ENCODE measurements at places on chromosomes 6 and 20.
A peak's percentile ranks its signal among the peaks of the same experiment; 100 is the strongest.

DNA sequence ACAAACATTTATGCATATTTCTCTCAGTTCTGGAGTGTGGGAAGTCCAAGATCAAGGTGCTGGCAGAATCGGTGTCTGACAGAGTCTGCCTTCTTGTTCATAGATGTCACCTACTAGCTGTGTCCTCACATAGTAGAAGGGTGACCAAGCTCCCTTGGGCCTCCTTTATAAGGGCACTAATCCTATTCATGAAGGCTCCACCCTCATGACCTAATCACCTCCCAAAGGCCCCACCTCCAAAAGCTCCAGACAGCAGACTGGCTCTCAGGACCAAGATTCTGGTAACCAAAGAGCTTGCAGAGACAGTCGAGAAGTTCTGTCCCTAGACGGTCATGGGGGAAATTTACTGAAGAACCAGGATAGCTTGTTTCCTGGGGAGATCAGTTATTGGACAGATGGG, 139.1 kb downstream of the COL9A1 start:
- DNase-seq, result no peak

GRCh38 chr6:35048631-35049083, 92.5 kb downstream of the TCP11 start:
- peak; percentile 19 for DNase-seq

DNA sequence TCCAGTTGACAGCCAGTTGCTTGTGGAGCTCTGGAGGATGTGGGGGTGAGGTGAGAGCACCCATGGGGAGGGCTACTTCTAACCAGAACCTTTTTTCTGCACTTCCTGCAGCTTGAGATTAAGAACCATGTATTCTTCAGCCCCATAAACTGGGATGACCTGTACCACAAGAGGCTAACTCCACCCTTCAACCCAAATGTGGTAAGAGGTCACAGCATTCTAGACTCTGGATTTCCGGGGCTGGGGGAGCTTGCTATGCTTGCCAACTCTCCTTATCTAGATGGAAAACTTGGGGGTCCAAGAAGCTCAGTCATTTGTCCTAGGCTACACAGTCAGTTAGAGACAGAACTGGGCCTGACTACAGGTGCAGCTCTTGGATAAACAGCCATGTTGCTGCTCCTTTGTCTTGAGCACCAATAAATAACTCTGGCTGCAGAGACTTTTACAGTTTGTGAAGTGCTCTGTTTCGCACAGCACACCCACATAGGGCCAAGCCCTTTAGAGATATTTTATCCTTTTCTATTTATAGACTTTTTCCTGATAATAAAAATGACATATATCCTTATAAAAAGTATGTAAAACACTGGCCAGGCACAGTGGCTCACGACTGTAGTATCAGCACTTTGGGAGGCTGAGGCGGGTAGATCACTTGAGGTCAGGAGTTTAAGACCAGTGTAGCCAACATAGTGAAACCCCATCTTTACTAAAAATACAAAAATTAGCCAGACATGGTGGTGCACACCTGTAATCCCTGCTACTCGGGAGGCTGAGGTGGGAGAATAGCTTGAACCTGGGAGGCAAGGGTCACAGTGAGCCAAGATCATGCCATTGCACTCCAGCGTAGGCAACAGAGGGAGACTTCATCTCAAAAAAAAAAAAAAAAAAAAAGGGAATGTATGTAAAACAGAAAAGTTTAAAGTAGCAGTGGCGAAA, 10.6 kb upstream of the IFT52 start:
- no peak for DNase-seq

DNA sequence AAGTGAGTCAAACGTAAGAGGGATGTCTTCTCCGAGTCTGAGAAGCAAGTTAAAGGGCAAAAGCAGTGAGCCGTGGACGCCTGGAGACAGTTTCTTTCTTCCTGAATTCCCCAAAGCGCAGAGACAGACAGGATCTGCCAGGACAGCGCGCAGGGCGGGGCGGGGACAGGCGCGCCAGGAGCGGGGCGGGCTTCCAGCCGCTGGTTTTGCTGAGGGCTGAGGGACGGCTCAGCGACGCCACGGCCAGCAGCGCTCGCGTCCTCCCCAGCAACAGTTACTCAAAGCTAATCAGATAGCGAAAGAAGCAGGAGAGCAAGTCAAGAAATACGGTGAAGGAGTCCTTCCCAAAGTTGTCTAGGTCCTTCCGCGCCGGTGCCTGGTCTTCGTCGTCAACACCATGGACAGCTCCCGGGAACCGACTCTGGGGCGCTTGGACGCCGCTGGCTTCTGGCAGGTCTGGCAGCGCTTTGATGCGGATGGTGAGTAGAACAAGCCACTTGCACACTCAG, at the start of gene SCGN:
TSS of gene SCGN (plus strand) at position 209 of the 509 bp plus-strand sequence. CDS start at position 398, 189 bp downstream.
- DNase-seq, result peak; percentile 63

DNA sequence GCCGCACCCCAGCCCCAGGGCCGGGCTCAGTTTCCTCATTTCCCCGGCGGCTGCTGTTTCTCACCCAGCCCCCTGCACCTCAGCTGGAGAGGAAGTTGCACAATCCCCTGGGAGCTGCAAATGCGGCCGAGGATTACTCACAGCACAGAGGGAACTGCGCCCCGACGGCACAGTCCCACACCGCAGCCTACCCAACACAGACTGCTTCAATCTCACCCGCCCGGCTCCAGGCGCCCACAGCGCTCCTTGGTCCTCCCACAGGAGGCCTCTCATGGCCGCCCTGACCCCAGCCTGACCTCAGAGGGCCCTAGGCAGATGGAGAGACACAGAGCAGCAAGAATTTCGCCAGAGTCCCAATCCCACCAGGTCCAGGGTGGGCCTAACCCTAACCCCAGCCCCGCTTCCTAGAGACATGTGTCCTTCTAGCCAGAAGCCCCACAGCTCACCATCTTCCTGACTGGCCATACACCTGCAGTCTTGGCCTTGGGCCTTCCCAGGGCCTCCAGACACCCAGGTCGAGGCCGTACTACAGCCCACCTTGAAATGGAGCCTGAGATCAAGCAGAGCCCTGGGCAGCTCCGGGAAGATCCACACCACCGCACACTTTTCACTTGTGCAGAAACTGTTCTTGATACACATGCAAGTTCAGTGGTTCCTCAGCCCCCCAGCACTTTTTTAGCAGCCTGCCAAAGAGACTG, 11.7 kb downstream of the TFEB start:
- DNase-seq, result no peak

GRCh38 chr20:17225851-17226409, 910 bp upstream of the PCSK2 start:
- no peak for DNase-seq

DNA sequence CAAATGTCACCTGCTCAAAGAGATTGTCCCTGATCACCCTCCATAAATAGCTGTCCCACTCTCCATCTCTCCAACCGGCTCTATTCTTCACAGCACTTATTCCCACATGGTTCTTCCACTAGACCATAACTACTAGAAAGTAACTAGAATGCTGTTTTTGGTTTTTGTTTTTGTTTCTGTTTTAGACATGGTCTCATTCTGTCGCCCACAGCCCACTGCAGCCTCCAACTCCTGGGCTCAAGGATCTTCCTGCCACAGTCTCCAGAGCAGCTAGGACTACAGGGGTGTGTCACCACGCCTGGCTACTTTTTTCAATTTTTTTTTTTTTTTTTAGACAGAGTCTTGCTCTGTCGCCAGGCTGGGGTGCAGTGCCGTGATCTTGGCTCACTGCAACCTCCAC, 12.2 kb downstream of the MMP24 start:
- DNase-seq, result no peak

DNA sequence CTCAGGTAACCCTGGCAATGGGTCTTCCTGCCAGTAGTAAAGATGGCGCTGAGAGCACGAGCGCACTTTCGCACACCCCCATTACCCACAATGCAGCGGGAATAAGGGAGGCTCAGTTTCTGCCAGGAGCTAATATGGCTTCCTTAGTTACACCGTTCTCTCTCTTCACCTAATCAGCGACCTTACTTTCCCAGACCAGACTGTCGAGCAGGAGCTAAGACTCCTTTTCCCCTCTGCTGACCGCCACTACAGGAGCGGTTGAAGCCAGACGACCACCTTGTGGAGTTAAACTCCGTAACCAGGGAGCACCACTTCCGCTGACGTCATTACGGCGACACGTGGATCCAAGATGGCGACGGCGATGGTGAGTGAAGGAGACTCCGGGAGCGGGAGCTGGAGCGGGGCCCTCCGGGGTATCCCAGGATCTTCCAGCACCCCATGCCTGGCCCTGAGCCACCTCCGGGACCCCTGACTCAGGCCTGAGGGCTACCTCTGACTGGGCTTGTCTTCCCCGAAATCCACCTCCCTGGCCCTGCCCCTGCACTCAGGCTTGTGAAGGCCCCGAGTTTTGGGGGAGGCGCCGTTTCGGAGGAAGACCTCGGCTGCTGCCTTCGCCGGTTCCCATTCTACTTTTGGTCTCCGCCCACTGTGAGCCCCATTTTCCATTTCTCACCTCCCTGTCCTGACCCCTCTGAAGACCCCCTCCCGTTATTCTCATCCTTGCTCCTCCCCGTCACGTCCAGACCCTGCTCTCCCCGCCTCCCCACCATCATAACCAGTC, at the start of gene TM9SF4:
TSS of gene TM9SF4 (plus strand) at position 323 of the 781 bp plus-strand sequence. CDS start at position 350, 27 bp downstream.
- peak; percentile 92 for DNase-seq

DNA sequence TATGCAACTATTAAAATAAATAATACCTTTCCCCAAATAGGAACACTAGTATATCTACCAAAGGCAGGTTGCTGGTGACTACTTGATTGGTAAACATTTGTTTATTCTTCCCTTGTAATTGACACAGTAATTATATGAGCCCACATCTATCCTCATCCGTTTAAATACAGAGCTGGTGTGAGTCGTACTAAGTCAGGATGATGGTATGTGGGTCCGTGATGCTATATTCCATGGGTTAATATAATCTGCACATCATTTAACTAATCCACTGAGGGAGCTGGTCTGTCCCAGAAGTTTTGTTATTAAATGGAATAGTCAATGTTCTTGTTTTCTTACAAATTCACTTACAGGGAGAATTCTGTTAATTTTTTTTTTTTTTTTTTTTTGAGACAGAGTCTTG, 164.0 kb upstream of the AGPAT4 start:
- DNase-seq, result no peak

Data from stimulated activated CD4-positive, alpha-beta T cell treated with anti-CD3 and anti-CD28 coated beads, Interleukin-15, amount 100 ng/mL, for 24 hours (primary cell).